Subcutaneous adipose tissue (tissue), 4 donors: ENCODE measurements at places on chromosomes 12 and 14. TPM values are rescaled to one million over a fixed set of nuclear protein-coding genes. Genes with fewer than 3 reads are reported as not detected.

The KLRC4 gene
- total RNA-seq = not detected

The MYO1A gene
- total RNA-seq = 0.33 TPM

The RNU6-7 gene
- total RNA-seq = not detected

The SBNO1 gene
- 19.2 TPM for total RNA-seq

The IFNG-AS1 gene
- total RNA-seq = not detected

The LRRC9 gene
- not detected for total RNA-seq

The PLEK2 gene
- total RNA-seq = not detected

The TDP1 gene
- 13.2 TPM for total RNA-seq

The COQ10A gene
- 12.1 TPM for total RNA-seq

The EIF2B1 gene
- 58.9 TPM for total RNA-seq

The SERPINA9 gene
- total RNA-seq = not detected

The CD9 gene
- total RNA-seq = 173 TPM

The TMEM179 gene
- total RNA-seq = not detected

The TGFB3 gene
- 5.7 TPM for total RNA-seq

The TRHDE gene
- 30.6 TPM for total RNA-seq

The CLEC1A gene
- total RNA-seq = 10.7 TPM

The A2M gene
- 325 TPM for total RNA-seq

The PZP gene
- not detected for total RNA-seq

The MUCL1 gene
- total RNA-seq = not detected

The TAS2R20 gene
- total RNA-seq = 6.2 TPM

The POTEM gene
- total RNA-seq = not detected

The NUAK1 gene
- 21.2 TPM for total RNA-seq

The PDZRN4 gene
- 11.7 TPM for total RNA-seq

The TPPP2 gene
- total RNA-seq = not detected

The WIF1 gene
- not detected for total RNA-seq

The RHEBL1 gene
- 0.88 TPM for total RNA-seq

The USP44 gene
- total RNA-seq = 2.9 TPM

The EIF2S3B gene
- 0.22 TPM for total RNA-seq

The CCDC38 gene
- not detected for total RNA-seq

The MANSC4 gene
- 0.85 TPM for total RNA-seq

The TMBIM4 gene
- 207 TPM for total RNA-seq

The PLEKHD1 gene
- not detected for total RNA-seq

The ADSS1 gene
- total RNA-seq = 2.3 TPM

The TAS2R19 gene
- total RNA-seq = 6.2 TPM

The RPGRIP1 gene
- total RNA-seq = 0.68 TPM

The NEMP1 gene
- 10.4 TPM for total RNA-seq

The FOXN4 gene
- not detected for total RNA-seq
